ENCODE measurements at places on chromosomes 2 and 18. TPM values are rescaled to one million over a fixed set of nuclear protein-coding genes. Genes with fewer than 3 reads are reported as not detected.

The AMER3 gene
- total RNA-seq, result not detected

The GKN2 gene
- total RNA-seq, result not detected

The TMEM37 gene
- 13.6 TPM for total RNA-seq

DNA sequence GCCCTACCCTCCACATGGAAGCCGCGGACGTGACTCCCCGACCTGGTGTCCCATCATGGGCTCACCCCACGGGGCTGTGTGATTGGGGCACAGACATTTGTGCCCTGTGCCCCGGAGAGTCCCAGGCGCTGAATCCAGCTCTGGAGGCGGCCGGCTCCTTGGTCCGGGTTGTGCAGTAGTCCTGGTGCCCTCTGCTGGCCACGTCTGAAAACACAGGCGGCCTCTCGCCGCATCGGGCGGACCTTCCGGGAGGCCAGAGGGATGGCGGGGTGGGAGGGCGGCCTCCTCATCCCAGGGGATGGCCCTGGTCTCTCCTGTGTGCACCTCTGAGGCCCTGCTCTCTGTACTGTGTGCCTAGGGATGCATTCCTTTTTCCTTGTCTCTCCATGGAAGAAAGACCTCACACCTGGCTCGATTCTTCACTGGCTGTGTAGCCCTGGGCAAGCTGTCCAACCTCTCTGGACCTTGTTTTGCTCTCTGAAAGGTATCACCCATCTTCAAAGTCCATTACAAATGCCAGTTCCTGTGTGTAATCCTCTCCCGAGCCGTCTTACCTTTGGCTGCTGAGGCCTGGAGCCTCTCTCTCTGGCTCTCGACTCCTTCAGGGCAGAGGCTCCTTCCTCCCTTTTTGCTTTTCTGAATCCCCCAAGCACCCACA is 27.6 kb downstream of the CELF4 start:
- DNase-seq, result peak; percentile 92

- no peak for DNase-seq
These were observed 5.0 kb upstream of the ZSWIM2 start for GRCh38 chr2:186853951-186854350.

DNA sequence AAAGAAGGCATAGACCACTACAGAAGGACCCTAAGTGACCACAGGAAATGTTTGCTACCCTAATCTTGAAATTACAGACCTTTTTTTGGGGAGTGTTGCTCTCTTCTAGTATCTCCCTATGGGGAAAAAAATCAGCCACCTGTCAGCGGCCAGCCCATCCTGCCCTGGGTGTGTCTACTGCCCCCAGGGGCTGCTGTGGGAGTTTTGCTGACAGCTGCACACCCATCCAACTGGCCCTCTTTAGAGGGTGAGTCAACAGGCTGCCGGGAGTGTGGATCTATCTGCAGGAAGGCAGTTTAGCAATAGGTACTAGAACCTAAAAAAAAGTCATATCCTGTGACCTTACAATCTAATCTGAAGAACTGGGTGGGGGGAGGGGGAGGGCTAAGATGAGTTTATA is 796 bp upstream of the DYSF start:
- DNase-seq, result no peak
